Esophagus muscularis mucosa (tissue), 4 donors: ENCODE measurements at places on chromosomes 1 and 21. TPM values are rescaled to one million over a fixed set of nuclear protein-coding genes. Genes with fewer than 3 reads are reported as not detected.
A peak's percentile ranks its signal among the peaks of the same experiment; 100 is the strongest.

GRCh38 chr1:184693011-184693410, 61.6 kb downstream of the EDEM3 start:
- no peak for DNase-seq

- DNase-seq, result no peak
These were observed 19.9 kb downstream of the RPL5 start for GRCh38 chr1:92851729-92852128.

- no peak for DNase-seq
These were observed 110.5 kb upstream of the COA6 start for GRCh38 chr1:234262754-234263105.

GRCh38 chr1:201882665-201883132, 6.0 kb upstream of the SHISA4 start:
- DNase-seq, result no peak

- no peak for DNase-seq
These were observed 53.7 kb downstream of the SLX9 start for GRCh38 chr21:44993321-44994046.

The C1orf185 gene
- total RNA-seq, result not detected

DNA sequence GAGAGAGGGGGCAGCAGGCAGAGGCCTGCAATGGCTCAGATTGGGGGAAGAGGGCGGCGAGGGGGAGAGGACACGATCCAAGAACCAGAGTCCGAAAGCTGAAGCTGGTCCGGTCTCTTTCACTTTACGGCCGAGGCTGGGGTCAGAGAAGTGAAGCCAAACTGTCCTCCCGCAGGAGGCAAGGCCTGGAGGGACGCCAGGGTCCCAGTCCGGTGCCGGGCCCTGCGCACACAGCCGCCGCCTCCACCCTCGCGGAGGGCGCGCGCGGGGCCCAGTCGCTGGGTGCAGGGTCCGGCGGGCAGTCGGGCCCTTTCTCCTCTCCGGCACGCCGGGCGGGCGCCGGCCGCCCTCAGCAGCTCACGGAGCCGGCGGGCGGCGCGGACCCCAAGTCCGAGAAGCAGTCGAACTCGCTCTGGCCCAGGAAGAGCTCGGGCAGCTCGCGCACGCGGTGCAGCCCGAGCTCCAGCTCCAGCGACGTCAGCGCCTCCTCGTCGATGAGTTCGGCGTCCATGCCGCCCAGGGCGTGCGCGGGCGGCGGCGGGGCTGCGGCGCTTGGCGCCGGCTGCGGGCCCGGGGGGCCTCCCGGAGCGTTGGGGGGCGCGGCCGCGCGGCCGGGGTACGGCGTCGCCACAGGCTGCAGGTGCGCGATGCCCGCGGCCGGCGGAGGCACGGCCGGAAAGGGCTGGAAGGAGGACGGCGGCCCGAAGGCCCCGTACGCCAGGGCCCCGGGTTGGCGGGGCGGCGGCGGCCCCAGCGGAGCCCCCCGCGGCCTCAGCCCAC, 749 bp downstream of the CITED4 start:
- DNase-seq, result no peak

The HOOK1 gene
- 0.33 TPM for total RNA-seq

DNA sequence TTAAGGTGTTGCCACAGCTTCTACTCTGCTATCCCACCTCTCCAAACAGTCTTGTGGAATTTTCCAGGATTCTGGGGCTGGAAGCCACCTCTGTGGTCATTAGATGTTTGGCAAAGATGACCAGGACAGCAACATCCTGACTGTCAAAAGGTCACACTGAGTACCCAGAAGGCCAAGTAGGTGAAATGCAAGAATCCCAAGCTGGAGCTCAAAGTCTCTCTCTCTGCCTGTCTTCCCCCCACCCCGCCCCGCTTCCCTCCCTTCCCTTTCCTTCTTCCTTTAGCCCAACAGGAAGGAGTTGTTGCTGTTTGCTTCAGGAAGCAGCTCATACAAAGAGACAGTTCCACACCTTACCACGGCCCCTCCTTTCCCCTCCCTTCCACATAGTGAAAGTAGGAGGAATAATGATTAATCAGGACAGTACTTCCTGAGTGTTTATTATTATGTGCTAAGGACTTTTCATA, 75.6 kb upstream of the SLC2A1 start:
- no peak for DNase-seq

DNA sequence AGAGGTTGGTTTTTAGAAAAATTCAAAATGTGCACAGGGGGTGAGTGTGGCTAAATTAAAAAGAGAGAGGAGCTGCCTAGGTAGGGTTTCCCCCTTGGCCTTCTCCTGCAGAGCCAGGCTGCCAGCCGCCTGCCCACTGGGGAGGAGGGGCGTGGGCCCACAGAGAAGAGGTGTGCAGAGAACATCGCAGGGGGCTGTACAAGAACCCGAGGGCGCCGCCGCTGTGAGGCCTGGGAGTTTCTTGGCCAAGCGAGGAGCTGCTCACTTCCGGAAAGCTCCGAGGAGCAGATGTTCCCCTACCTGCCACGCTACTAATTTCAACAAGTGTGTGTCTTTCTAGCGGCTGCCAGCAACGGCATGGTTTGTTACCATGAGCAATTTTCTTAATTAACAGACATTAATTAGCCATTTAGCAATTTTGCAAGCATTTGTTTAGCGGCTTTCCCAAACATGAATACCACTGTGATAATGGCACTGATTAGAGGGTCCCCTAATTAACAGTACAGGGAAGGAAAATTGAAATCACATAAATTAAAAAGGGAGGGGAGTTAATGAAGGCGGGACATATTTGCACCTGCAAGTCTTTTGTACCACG, 59.7 kb downstream of the MRPL37 start:
- DNase-seq, result no peak

GRCh38 chr1:197303463-197303862, 35.4 kb downstream of the CRB1 start:
- no peak for DNase-seq

- no peak for DNase-seq
These were observed 10.2 kb downstream of the PSEN2 start for GRCh38 chr1:226880372-226881287.

DNA sequence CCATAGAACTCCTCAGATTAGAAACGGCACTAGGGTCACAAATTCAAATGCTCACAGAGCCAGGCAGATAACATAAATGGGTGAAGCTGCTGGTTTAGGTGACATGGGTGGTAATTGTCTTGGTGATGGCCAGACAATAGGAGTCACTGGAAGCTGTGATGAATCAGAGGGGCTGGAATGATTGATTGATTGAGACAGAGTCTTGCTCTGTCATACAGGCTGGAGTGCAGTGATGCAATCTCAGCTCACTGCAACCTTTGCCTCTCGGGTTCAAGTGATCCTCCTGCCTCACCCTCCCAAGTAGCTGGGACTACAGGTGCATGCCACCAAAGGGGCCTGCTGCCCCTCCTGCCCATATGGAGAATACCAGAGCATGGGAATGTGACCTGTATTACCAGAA, 63.0 kb downstream of the HIVEP3 start:
- DNase-seq, result no peak

The OR14I1 gene
- not detected for total RNA-seq

GRCh38 chr1:109790735-109791494, 27.2 kb upstream of the EPS8L3 start:
- no peak for DNase-seq

DNA sequence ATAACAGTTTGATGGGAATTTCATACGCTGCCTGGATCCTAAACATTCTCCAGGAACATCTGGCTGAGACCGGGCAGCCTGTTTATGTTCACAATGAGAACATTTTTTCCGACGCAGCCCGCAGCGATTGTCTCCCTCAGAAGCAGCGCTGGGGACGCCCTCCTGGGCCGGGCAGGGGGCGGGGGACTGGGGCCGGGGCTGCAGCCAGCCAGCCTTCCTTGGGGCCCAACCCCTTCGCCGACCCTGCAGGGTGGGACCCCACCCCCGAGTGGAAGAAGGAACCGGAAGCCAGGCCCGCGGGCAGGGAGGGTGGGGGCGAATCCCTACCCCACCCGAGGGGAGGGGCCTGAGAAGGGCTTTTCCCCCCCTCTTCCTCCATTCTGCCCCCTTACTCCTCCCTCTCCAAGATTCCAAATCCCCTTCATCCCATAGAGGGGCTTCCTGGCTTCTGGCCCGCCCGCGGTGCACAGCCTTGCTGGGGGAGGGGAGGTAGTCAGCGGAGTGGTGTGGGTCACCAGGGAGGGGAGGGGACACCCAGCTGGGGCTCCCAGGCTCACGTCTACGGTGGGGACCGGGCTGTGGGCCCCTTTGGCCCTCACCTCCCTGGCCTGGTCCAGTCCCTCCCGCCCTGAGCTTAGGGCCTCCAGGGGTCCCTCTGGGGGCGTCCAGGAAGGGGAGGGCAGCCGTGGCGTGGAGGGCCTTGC, 60.6 kb downstream of the WNT9A start:
- peak; percentile 92 for DNase-seq

DNA sequence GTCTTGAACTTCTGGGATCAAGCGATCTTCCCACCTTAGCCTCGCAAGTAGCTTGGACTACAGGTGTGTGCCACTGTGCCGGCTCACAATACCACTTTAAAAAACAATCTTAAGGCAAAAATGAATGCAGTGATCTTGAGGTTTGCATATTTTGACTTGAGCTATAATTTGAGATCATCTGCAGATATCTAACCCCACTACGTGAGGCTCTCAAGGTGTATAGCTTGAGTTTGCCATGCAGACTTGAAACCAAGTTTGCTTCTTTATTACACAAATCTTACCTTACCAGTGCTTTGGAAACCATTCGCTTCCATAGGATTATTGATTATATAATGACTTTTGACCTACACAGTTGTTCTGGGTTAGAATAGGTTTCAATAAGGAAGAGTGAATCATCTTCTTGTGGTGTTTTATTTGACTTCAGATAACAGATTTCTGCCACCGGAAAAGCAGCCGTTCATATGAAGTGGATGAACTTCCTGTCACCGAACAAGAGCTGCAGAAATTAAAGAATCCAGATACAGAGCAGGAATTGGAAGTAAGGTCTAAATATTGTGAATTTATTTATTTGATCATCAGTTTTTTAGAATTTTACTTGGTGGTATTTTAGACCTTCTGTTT, 155.1 kb downstream of the VPS13D start:
- no peak for DNase-seq

DNA sequence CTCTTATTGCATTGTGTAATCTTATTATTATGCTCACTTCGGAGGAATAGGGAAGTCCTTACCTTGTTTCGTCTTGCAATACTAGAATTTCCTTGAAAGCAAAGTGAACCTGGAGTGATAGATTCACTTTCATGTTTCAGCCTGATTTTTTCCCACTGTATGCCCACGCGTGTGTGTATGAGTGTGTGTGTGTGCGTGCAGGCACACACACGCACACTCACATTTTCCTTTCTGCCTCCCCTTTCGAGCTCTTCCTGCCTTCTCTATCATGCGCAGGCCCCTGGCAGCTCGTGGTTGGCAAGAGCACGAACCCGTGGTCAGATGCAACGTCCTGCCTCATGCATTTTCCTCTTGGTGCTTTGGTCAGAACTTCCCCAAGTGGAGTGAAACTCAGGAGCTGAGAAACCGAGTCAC, at the start of gene GCSAML:
Gene GCSAML (plus strand): TSS at position 366 of the 414 bp plus-strand sequence. CDS start 58 bp downstream, outside the sequence.
- DNase-seq, result no peak

DNA sequence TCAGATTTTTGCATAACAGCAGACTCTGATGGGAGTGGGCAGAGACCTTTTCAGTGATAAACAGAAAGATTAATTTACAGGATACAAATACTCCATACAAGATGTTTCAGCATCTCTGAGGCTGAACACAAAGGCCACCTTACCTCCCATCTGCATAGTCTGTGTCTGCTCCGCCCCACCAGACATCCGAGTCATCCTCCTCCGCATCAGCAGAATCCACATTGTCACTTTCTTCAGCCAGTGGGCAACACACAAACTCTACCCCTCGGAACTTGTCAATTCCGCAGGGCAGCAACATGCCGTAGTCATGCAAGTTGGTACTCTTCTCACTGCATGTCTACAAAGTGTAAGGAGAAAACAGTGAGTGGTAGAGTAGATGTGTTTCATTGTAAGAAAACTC, 119.7 kb downstream of the APP start:
- DNase-seq, result no peak

The RIMS3 gene
- total RNA-seq, result 15.7 TPM

DNA sequence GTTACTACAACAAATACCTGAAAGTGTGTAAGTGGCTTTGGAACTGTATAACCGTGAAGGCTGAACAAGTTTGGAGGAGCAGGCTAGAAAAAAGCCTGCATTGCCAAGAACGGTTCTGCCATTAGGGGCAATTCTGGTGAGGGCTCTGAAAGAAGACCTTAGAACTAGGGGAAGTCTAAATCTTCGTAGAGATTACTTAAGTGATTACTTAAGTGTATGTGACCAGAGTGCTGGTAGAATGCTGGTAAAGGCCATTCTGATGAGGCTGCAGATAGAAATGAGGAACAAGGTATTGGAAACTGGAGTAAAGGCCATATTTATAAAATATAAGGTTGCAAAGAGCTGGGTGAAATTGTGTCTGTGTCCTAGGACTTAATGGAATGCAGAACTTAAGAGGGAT, 158.0 kb downstream of the CLIC6 start:
- DNase-seq, result no peak

DNA sequence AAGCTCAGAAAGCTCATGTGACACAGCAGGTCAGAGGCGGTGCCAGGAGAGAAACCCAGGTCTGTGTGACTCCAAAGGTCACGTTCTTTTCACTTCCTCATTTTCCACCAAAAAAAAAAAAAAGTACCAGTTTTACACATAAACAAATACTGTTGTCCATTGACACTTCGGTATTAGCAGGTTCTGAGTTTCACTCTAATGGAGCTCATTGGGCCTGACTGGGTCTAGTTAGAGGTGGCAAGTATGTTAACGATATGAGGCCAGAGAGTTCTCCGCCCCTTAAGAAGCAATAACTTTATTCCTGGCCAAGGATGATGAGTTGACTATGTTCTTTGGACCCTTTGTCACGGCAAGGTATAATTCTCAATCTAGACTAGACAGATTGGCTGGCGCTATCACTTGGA, 30.0 kb upstream of the SDE2 start:
- no peak for DNase-seq

The CYP2J2 gene
- total RNA-seq, result 0.42 TPM

DNA sequence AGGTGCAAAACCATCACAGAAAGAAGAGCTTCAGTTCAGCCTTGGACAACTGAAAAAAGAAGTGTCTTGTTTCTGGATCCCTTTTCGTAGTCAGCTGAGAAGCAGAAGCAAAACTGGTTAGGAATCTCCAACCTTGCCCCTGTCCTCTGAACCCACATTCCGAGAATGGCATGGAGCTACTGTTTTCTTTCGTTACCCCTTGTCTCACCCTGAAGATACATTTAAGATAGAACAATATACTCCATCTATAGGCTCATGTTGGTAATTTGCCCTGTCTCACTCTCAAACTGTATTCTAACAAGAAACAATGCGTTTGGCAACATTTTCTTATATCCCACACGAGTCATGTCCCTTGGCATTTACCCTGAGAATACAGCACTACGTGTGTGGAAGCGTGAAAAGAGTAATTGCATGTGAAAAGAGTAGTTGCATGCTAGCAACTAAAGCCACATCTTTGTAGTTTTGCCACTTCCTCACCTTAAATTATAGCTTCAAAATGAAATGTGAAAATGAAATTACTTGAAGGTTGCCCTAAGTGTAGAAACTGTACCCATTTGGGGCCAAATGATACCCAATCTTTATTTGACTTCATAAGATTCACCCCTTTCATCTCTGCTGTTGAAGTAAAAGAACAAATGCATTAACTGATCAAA, 5.3 kb downstream of the SLAMF7 start:
- no peak for DNase-seq

The ADSS2 gene
- total RNA-seq, result 40.9 TPM

The OR2T2 gene
- not detected for total RNA-seq

- DNase-seq, result no peak
These were observed 301.1 kb upstream of the DPYD start for GRCh38 chr1:98221923-98222322.
